ENCODE measurements at places on chromosomes 12 and 14.
A peak's percentile ranks its signal among the peaks of the same experiment; 100 is the strongest.

DNA sequence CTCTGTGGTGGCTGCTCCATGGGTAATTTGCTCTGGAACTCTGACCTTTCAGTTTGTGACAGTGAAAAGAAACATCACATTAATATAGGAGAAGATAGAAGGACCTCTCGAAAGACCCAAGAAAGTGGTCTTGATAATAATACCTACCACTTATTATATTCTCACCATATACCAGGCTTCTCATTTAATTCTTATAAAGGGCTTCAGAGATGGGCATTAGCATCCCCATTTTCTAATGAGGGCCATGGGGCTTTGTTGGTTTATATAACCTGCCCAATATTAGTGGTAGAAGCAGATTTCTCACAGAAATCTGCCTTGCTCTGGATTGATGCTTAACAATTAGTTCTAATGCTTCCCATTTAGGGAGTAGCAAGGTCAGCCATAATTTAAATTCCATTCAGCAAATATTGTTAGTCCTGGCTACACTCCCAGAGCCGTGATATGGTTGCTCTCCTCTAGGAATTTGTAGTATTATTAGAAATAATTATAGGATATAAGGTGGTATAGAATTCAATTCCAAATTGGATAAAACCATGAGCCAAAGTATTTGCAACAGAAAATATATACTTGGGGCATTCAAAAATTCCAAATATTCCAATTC is 7.4 kb upstream of the AMIGO2 start:
- DNase-seq = no peak

DNA sequence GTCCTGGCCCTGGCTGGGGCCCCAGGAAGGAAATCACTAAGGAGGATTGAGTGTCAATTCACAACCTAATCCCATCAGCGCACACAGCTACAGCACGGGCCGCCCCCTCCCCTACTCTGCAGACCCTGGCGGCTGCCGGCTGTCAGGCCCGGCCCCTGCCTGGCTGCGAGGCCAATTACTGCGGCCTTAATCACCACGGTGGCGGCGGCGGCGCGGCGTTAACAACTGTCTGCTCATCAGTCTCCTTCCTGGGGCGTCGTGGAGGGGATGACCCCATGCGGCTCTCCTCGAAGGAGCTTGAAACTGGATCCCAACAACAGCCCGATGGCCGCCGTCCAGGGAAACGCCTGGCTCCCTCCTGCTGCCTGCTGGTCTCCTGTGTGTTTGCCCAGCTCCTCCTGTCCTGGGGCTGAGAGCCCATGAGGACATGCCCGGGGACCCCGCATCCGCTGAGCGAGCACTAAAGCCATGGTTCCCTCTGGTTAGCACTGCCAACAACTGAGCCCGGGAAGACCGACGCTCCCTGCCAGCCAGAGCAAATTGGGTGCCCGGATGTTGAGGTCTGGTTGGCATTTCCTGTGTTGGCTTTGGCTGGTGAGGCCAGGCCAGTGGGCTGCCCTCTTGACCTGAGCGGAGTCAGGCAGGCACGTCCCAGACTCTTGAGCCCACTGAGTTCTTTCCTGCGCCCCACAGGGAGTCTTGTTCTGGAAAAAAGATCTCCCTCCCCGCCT is 21.8 kb upstream of the EIF2B2 start:
- no peak for DNase-seq

GRCh38 chr14:63941023-63941422 is 88.2 kb downstream of the SYNE2 start:
- no peak for DNase-seq

DNA sequence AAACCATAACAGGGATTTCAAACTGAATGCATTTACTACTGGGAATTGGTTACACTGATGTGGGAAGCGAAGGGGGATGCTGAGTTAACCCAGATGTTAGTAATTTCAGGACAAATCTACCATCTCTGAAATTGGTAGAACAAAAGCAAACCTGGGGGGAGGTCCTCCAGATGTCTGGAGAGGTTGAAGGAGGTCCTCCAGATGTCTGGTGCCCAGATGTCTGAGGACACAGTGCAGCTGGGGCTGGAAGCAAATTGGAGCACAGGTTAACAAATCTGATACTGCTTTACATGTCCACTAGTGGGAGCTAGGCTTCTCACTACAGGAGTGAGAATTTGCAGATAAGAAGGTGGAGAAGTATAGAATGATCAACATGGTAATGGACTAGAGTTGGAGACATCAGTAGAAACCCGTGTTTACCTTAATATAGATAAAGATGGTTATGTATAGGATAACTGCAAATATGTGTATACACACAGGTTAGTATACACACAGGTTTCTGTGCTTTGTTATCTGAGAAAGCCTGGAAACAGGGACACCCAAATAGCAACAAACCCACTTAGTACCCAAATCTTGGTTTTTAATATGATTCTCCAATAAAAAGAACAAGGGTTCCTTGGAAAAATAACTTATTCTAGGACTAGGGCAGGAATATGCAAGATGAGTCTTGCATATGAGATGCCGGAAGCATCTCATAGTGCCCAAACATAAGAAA is 162.5 kb downstream of the C12orf50 start:
- no peak for DNase-seq

GRCh38 chr12:121748571-121749265 is 36.2 kb downstream of the TMEM120B start:
- DNase-seq = no peak

DNA sequence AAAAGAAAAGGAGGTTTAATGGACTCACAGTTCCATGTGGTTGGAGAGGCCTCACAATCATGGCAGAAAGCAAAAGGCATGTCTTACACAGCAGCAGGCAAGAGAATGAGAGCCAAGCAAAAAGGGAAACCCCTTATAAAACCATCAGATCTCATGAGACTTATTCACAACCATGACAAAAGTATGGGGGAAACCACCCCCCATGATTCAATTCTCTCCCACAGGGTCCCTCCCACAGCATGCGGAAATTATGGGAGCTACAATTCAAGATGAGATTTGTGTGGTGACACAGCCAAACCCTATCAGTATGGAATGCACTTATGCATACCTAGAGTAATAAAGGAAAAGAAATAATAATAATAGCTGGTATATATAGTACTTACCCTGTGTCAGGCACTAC is 4.5 kb upstream of the GLIPR1 start:
- DNase-seq = no peak

DNA sequence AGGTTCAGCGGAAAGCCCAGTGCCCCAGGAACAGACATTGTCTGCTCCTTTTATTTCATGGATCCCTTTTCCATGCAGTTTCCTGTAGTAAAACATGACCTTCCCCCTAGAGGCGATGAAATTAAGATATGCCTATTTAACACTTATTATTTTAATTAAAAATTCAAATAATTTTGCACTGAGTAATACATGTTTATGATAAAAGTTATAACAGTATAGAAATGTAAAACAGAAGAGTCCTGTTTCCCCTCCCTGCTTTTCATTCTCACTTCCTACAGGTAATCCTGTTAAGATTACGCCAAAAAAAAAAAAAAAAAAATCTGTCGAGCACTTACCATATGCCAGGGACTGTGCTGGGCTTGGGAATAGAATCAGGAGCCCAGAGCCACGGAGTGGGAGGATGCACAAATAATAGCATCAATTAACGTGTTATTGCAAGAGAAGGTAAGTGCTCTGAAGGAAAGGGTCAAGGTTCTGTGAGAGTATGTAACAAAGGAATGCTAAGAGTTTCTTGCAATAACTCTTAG is 830 bp upstream of the LPCAT3 start:
- DNase-seq = no peak

- DNase-seq = no peak
Observed at GRCh38 chr12:94815958-94816357, 165.6 kb upstream of the TMCC3 start.

GRCh38 chr14:34616360-34616759 is 13.6 kb downstream of the SNX6 start:
- no peak for DNase-seq

- DNase-seq = peak; percentile 21
Observed at GRCh38 chr14:102917469-102918211, 4.8 kb upstream of the AMN start.

DNA sequence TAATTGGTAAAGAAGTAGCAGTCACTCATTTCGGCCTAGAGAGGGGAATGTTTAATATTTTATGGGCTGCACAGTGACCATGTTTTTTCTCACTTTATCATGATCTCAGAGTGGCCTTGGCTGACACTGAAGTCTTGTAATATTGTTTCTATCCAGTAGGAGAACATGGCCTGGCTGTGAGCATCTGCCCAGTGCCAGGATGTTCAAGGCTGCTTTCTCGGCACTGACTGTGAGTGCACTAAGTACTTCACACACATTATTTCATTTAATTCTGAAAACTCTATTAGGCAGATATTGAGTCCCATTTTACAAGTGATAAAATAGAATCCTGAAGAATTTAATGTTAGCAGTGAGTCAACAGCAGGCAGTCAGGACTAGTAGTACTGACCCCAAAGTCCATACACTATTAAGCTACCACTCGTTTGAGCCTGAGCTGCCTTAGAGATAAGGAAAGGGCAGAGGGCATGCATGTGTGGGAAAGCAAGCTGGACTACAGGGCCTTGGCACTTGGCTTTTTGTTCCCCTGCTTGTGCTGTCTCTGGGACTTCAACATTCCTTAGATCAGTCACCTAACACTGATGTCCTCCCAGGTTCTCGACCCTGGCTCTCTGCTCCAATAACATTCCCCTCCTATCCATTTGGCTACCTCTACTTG is 42.2 kb upstream of the APPL2 start:
- no peak for DNase-seq

DNA sequence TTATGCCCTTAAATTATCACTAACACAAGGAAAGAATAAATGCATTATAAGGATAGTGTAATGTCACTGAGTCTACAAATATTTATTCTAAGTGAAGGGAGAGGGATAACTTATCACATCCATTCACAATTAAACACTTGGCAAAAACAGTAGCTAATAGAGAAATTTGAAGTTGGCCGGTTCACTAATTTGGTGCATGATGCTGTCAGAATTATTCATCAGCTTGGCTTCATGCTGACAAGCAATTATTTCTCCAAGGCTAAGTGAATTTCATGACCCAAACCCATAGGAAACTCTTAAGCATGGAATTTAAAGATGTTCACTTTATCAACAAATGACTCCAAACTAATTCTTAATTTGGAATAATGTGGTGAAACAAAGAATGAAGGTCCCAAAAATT is 25.0 kb upstream of the NR1H4 start:
- DNase-seq = no peak

DNA sequence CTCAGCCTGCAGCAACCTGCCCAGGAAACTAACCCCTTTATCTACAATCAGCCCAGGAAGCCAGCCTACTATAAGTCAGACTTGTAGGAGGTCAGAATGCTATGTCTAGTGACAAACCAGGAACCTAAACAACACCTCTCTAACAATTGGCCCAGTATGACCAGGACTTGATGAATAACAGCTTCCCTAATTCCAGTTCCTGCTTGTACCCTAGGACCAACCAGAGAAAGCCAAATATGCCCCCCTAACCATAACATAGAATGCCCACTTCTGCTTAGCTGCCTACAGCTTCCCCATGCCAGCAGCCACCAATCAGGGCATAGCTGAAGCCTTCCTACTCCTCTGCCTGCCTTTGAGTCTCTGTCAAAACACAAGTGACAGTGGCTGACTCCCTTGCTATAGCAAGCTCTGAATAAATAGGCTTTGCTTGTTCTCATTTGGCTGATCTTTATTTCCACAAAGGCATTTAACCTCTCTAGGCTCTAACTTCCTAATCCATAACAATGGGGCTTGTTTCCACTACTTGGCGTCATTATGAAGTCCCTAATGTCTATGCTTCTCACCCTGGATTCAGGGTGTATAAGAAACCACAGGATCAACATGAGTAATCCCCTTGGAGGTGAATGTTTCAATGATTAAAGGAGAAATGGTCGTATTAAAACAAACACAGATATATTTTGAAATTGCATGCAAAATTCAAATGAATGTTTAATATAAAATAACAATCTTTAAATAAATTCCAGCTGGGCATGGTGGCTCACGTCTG is 220.2 kb downstream of the ANO6 start:
- DNase-seq = no peak

- DNase-seq = peak; percentile 22
Observed at GRCh38 chr12:106301611-106302321, 767 bp upstream of the TCP11L2 start.

- DNase-seq = no peak
Observed at GRCh38 chr12:51972849-51973273, 21.4 kb downstream of the ACVR1B start.

DNA sequence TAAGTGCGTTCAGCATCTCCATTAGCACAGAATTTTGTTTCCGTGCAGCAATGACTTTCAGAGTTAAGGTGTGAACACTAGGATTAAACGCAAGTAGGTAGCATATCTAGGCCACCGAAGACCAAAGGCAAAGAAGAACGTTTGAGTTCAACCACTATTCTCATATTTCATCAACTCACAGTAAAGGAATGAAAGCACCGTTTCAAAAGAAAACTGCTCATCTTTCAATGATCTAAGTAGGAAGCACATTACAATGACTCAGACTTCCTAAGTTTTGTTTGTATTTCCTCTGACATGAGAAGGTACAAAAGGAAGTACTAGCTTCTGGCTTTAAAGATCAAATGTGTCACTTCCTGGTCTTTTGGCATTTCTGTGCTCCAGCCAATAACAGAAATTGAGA is 57.6 kb downstream of the ACADS start:
- no peak for DNase-seq

All from stimulated activated CD4-positive, alpha-beta T cell treated with anti-CD3 and anti-CD28 coated beads, TNF-alpha, amount 100 ng/mL, for 24 hours (primary cell).